Natural killer cell treated with Interleukin-12 subunit alpha and Interleukin-12 subunit beta and Interleukin-15 and Interleukin-18, amount 100 ng/mL, for 72 hours (primary cell): ENCODE measurements at places on chromosomes 1 and 21.

DNA sequence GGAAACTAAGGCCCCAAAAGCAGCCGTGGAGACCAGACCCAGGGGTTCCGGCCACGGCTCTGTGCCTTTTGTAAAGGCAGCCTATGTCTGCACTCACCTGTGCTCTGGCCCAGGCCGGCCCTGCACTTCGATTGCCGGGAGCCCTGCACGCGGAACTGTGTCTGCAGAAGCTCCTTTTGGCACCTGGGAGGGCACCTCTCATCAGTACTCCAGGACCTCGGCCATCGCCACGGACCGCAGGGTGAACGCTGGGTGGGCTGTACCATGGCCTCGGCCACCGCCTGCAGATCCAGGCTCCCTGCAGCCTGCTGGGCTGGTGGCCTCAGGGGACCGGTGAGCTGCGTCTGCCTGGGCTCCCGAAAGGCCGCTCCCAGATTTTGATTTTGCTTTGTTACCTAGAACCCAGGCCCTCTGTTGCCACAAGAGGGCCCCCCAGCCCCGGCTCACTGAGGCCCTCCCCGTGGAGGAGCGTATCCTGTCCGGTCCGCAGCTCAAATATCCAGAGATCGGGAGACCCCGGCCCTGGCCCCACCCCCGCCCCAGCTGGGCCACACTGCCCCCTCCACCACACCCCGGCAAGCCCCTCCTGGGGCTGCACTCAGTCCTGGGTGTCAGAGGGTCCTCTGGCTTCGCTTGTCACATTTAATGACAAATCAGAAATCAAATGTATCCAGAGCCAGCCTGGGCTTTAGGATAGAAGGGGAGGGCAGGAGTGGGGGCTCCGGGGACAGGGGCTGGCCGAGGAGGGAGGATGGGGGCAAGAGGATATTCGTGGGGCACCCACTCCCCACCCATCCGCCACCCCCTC, 60.2 kb upstream of the PDE9A start:
- no peak for DNase-seq

- no peak for DNase-seq
Observed at GRCh38 chr1:192538407-192539296, 36.9 kb upstream of the RGS1 start.

DNA sequence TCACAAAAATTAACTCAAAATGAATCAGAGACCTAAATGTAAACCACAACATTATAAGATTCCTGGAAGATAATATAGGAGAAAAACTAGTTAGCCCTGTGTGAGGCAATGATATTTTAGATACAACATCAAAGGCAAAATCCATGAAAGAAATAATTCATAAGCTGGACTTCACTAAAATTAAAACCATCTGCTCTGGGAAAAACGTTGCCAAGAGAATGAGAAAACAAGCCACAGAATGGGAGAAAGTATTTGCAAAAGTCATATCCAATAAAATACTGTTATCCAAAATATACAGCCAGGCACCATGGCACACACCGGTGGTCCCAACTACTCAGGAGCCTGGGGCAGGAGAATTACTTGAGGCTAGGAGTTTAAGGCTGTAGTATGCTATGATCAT, 70.3 kb downstream of the SYF2 start:
- no peak for DNase-seq

- DNase-seq, result no peak
Observed at GRCh38 chr1:61898658-61899057, 156.4 kb downstream of the PATJ start.

DNA sequence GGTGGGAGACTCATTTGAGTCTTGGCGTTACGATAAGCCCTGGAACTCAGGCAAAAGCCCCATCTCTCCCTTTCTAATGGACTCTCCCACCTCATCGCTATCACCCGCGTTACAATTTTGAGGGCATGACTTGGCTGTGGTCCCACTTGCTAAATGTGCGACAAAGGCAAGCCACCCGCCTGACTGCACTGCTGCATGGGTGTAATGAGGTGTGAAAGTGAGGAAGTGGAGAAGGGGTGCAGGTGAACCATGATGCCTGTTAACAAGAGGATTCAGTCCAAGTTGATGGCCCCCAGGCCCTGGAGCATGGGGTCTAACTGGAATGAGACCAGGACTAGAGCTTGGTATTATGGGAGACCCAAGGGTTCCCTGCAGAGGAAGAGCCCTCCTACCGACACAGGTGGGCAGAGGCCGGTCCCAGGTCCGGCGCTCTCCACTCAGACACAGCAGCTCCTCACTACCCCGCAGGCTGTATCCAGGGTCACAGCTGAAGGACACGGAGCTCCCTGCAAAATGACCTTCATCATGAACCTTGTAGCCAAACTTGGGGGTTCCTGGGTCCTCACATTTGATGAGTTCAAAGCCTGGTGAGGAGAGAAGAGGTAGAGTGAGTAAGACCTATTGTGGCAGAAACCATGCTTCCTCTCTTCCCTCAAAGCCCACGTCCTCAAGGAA, 165.4 kb upstream of the HMGB4 start:
- no peak for DNase-seq

GRCh38 chr1:67020765-67021164, 33.2 kb downstream of the SLC35D1 start:
- no peak for DNase-seq

GRCh38 chr1:45348020-45348419, 7.8 kb upstream of the MUTYH start:
- DNase-seq, result no peak

GRCh38 chr1:67605209-67605780, 79.7 kb upstream of the GADD45A start:
- no peak for DNase-seq

- DNase-seq, result no peak
Observed at GRCh38 chr1:47675047-47675675, 237.3 kb downstream of the FOXD2 start.

- DNase-seq, result no peak
Observed at GRCh38 chr1:66399888-66400529, 133.9 kb upstream of the SGIP1 start.

- no peak for DNase-seq
Observed at GRCh38 chr1:24085546-24085945, 26.4 kb downstream of the MYOM3 start.

DNA sequence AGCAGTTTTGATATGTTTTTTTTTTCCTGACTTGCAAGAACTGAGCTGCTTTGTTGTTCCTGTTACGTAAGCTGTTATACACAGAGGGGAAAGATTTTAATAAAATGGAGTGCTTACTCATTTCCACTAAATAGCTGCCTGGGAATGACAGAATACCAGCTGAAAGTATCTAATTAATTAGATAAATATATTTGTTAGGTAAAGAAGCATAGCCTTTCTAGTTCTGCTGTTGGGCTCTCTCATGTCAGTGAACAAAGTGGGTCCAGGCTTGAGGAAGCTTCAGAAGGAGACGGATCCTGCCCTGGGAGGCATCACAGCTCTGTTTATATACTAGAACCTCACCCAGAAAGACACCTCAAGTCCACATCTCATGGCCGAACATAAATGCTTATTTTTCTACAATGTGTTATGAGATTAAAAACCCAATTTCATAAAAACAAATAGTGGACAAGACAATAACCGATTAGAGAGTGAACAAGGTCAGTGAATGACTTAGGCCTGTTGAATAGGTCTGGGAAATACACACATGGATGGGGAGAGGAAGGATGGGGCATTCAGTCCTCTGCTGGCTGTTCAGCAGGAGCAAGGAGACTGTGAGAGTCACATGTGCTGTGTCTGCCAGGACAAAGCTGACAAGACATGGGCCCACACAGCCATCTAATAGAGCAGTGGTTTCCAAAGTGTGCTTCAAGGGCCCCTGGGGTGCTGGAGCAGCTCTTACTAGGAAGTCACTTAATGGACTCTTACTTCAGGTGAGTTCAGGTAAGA, 20.6 kb downstream of the TRAF5 start:
- no peak for DNase-seq

DNA sequence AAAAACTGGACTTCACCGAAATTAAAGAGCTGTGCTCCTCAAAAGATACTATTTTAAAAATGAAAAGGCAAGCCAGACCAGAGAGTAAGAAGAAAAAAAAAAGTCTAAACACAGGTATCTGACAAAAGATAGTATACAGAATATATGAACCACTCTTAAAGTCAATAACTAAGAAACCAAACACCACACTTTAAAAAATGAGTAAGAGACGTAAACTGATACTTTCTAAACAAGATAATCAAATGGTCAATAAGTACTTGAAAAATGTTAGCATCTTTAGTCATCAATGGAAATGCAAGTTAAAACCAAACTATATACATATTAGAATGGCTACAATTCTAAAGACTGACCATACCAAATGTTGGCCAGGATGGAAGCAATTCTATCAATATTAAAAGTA, 77.6 kb downstream of the EVI5 start:
- no peak for DNase-seq

GRCh38 chr1:104629589-104629988, 879.9 kb downstream of the AMY1C start:
- no peak for DNase-seq

GRCh38 chr1:183477986-183478781, 5.9 kb downstream of the SMG7 start:
- no peak for DNase-seq

DNA sequence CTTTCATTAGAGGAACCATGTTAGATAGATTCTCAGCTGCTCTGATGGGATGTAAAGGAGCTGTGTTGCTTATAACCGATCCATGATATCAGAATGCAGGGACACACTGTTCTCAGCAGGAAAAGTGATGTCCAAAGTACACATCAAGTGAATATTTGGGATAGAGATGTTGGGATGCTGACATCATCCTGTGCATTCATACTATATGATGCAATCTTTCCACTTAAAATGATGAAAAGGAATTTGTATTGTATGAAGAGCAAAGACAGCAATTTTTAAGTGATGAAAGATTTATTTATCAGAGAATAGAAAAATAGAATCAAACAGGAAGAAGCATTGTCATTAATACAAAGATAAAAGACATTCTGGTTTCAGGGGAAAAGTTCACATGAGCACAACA, 110.1 kb downstream of the ERG start:
- no peak for DNase-seq

GRCh38 chr1:236240675-236241074, 41.1 kb downstream of the ERO1B start:
- no peak for DNase-seq
